ENCODE measurements at places on chromosomes 12 and 14.

DNA sequence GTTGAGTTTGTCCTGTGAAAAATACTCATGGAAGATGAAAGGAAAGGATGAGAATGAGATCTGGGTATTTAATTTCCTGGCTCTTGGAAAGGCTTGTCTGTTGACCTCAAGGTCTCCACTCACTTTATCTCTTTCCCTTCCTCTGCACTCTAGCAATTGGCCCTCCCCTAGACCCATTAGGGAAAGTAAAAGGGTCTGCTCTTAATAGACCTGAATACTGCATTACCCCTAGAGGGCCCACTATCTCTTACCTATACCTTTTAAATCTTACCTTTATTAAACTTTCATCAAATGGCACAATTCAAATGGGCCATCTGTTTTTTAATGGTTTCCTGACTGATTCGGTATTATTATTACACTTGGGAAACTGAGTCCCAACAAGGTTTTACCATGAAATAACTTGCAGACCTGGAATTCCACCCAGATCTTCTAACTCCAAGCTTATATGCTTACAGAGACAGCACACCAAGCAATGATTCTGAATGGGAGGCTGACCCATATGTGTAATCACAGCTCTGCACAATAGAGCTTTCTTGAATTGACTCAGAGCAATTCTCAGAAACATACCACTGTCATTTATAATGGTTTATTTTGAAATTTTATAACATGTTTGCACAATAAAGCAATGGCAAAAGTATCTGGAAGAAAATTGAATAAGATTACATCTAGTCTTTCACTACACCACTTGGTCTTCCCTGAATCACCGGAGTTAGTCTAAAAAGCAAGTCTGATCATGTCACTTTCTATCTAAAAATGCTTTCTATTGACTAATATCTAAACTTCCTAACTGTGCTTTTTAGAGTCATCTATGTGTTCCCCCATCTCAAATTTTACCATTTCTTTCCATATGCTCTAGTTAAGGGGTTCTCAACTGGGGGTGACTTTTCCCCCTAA, 618.5 kb downstream of the NRXN3 start:
- DNase-seq = no peak

DNA sequence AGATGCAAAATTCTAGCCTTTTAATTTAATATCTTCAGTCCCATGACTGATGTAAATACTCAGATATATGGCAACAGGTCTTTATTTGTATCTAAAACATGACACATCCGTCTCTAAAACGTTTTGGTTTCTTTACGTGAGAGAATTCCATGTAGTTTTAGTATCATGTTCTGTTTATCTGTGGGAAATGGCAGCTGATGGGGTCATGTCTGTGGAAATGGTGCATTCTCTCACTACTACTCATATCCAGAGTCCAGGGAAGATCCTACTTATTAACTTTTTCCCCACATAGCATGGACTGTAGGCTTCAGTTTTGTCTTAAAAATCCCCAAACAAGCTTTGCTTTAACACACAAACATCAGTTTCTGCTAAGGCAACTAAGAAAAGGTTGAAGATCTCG, 53.8 kb downstream of the SPTLC2 start:
- DNase-seq = no peak

DNA sequence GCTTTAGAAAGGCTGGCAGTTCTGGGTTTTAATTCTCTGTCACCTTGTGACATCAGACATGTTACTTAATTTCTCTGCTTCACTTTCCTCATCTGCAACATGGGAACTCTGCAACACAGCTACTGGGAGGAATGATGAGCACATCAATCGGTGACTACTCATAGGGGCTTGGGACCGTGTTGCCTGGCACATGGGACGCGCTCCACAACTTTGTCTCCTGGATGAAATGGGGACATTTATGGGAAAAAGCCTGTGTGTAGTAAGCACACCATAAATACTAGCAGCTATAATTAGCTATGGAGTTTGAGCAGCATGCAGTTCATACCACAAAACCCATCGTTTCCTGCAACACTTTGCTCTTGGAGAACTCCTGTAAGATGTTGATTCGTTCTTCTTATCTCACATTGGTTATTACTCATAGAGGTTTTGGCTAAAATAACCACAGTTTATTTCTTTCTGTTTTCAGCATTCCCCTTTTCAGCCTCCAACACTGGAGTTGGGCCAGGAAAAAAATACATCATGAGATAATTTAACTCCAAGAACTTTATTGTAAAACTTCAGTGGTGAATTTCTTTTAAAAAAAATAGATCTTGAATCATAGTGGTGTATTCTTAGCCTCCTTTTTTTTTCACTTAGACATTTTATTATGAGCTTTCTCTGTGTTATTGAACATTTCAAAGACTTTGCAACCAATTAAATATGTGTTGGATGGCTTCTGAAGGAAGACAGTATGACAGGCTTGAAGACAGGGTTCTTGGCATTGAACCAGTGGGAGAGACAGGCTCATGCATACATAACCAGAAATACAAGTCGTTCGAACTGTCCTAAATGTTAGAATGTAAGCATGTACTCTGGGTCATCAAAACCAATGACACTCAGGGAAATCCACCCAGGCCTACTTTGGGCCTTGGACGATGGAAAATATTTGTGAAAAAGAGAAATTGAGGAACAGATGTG, 72.7 kb downstream of the RIN3 start:
- DNase-seq = peak; percentile 7

DNA sequence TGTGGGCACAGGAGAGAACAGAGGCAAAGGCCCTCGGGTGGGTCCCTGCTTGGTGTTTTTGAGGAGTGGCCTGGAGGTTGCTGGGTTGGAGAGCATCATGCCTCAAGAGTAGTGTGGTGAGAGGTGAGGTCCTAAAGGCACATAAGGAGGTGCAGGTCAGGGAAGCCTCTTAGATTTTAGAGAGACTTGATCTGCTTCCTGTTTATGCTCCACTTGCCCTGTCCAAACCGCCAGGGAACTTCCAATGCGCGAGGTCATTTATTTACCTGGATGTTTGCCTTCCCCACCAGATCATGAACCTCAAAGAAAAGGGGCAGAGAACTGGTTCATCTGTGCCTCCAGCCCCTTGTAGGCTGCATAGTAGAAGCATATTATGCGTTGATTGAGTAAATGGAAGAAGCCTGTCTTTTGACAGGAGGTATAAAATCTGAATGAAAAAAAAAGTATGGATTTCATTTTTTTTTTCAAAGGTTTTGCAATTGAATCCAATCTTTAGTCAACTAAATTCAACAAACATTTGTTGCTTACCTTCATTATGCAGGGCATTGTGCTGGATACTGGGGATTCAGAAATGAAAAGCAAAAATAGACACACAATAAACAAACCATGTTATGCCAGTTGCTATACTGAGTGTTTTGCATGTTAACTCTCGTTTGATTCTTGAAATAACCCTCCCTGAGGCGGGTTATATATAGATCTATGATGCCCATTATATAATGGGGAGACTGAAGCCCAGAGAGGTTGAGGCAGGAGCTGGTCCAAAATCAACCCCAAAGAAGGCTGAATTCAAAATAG, 485.2 kb downstream of the VRK1 start:
- no peak for DNase-seq

GRCh38 chr12:77005611-77006098, 59.7 kb downstream of the E2F7 start:
- no peak for DNase-seq

- DNase-seq = no peak
These were observed 1.4 kb upstream of the AP4S1 start for GRCh38 chr14:31024010-31024480.

- DNase-seq = no peak
These were observed 178.8 kb downstream of the DACT1 start for GRCh38 chr14:58816416-58817115.

DNA sequence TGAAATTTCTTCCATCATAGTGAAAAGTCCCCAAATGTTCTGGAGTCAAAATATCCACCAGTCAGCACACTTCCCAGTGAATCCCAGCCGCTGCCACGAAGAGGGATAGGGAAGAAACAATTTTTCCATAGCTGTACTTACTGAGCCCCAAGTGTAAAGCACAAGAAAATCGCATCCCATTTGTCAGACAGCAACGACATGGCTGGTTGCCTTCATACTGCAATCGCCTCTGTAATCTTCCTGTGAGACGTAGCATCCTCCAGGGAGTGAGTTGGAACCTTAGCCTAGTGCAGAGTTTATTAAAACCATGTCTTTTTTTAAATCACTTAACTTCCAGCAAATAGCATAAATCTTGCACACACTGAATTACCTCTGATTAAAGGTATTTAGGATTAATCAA, 56.8 kb downstream of the GNG2 start:
- no peak for DNase-seq
